ENCODE measurements at places on chromosomes 5 and 9. TPM values are rescaled to one million over a fixed set of nuclear protein-coding genes. Genes with fewer than 3 reads are reported as not detected.

SPINK6 gene
- total RNA-seq, result not detected

DNA sequence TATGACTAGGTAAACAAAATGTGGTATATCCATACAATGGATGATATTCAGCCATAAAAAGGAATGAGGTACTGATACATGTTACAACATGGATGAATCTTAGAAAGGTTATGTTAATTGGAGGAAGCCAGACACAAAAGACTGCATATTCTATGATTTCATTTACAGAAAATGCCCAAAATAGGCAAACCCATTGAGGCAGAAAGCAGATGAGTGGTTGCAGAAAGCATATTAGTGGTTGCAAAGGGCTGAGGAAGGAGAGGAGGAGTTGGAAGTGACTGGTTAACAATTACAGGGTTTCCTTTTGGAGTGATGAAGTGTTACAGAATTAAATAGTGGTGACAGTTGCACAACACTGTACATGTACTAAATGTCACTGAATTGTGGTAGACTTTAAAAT is 17.7 kb downstream of the PLGRKT start:
- no peak for DNase-seq

C5orf52 gene
- total RNA-seq, result not detected

DNA sequence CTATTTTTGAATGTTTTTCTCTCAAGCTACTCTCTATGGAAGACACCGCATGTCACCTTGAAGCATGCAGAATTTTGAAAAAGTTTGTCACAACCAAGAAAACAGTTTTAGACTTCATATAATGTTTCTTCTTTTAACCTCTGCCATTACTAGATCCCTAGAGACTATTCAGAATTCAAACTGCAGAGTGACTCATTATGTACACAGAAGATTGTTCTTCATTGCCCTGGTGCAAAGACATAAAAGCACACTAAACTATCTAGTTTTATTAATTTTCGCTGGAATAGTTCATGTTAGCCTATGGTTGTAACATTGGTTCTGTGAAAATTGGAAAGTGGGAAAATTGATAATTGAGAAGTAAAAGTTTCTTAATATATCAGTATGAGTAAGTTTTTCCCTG is 18.4 kb downstream of the F2RL2 start:
- no peak for DNase-seq

DNA sequence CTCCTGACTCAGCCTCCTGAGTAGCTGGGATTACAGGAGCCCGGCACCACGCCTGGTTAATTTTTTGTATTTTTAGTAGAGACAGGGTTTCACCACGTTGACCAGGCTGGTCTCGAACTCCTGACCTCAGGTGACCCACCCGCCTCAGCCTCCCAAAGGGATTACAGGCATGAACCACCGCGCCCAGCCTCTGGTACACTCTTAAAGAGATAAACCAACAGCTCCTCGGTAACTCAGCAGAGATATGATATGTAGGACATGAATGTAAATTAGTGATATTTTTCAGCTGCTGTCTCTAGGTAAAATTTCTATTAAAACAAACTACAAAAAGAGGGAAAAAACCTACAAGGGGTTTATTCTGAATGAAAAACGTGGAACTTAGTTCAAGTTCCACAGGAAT is 42.8 kb upstream of the HK3 start:
- DNase-seq, result no peak

DNA sequence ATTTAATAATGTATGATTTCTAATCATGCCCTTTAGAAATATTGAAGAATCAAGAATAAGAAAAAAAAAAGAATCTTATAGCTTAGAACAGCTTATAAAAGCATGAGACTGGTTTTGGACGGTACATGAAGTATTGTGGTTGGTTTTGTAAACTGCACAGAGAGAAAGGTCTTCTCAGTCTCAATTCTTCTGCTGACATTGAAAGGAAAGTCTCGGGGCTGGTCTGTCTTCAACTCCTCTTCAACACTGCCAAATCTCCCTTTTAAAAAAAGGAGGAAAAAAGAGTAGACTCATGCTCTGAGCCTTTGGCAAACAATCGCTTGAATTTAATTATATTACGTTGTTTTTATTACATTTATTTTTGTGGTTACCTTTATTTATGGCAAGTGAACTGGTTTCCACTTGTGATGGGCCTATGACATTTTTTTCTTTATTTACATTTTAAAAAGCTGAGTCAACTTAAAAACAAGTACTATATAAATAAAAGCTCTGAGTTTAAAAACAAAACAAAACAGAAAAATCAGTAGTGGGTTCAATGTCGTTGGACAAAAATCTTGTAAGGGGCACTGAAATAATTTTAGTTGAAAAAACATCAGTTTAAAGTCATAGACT is 32.8 kb upstream of the EBF1 start:
- no peak for DNase-seq

- no peak for DNase-seq
Measured at GRCh38 chr9:6897207-6897822, 139.5 kb downstream of the KDM4C start.

- no peak for DNase-seq
Measured at GRCh38 chr9:106927916-106928315, 65.0 kb downstream of the ZNF462 start.

- DNase-seq, result no peak
Measured at GRCh38 chr9:89720696-89721175, 115.9 kb downstream of the GADD45G start.

GRCh38 chr5:98454407-98454806 is 319.1 kb upstream of the RGMB start:
- DNase-seq, result no peak

DNA sequence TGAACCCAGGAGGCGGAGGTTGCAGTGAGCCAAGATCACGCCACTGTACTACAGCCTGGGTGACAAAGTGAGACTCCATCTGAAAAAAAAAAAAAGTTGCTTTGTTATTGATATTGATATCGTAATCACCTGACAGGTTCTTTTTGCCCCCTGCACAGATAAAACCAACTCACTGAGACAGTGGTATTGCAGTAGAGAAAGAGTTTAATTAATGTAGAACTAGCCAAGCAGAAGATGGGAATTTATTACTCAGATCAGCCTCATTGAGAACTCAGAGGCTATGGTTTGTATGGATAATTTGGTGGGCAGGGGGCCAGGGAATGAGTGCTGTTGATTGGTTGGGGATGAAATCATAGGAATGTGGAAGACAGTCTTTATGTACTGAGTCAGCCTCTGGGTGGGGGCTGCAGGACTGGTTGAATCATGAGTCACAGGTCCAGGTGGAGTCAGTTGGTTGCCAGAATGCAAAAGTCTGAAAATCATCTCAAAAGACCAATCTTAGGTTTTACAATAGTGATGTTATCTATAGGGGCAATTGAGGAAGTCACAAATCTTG is 35.8 kb upstream of the MEGF10 start:
- no peak for DNase-seq

NIPAL4 gene
- 11.9 TPM for total RNA-seq

- DNase-seq, result no peak
Measured at GRCh38 chr5:95448789-95449188, 57.6 kb downstream of the FAM81B start.

LCN9 gene
- total RNA-seq, result not detected

GCNT1 gene
- 8.4 TPM for total RNA-seq

GRCh38 chr9:13165236-13165945 is 114.1 kb downstream of the MPDZ start:
- no peak for DNase-seq

- no peak for DNase-seq
Measured at GRCh38 chr9:6880626-6881025, 122.9 kb downstream of the KDM4C start.

- no peak for DNase-seq
Measured at GRCh38 chr5:53907827-53908226, 347.4 kb downstream of the NDUFS4 start.

DNA sequence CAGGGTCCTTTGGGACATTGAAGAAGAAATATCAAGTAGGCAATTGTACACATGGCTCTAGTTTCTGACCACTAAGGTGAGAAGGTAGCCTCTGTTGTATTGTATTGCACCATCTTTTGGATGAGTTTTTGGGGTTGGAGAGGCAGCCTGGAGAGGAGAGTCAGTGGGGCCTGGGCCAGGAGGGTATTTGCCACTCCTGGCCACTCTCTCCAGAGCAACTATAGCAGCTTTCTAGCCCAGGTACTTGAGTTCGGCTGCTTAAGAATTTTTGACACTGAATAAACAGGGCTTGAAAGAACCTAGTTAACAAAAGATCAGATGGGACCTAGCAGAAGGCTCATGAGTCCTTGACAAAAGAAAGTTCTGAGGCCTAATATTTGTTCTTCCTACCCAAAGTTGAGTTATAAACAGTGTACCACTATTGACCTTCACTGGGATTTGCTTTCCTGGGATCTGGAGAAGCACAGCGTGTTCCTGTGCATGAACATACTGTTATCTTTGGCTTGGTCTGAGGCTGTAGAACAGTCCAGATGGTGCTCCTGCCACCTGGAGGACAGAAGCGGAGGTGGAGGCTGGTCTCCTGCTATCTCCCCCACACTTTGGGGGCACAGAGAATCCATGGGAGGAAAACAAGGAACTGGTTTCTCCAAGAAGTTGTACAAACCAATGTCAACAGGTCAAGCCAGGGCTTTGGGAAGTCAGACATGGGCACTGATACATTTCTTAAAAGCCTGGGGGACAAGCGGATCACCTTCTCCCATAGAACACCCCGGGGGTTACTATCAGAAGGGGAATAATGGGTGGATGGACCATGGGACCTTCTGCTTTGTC is 110.4 kb upstream of the LIFR start:
- DNase-seq, result no peak

PCDHGA11 gene
- 6.1 TPM for total RNA-seq

TMEM252 gene
- not detected for total RNA-seq

CCDC183 gene
- 0.59 TPM for total RNA-seq

Measured in skin of body (tissue), 3 donors.